ENCODE measurements at places on chromosomes 6 and 20. TPM values are rescaled to one million over a fixed set of nuclear protein-coding genes. Genes with fewer than 3 reads are reported as not detected.

The FAM209B gene
- not detected for polyA plus RNA-seq

DNA sequence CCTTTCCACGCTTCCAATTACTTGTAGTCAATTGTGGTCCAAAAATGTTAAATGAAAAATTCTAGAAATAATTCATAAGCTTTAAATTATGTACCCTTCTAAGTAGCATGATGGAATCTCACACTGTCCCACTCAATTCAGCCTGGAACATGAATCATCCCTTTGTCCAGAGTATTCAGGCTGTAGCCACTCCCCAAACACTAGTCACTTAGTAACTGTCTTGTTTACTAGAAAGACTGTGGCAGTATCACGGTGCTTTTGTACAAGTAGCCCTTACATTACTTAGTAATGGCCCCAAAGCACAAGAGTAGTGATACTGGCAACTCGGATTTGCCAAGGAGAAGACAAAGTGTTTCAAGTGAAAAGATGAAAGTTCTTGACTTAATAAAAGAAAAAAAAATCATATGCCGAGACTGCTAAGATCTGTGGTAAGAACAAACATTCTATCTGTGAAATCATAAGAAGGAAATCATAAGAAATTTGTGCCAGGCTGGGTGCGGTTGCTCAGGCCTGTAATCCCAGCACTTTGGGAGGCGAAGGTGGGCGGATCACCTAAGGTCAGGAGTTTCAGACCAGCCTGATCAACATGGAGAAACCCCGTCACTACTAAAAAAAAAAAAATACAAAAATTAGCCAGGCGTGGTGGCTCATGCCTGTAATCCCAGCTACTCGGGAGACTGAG, 168.5 kb upstream of the SIM1 start:
- peak overlapping the region; percentile 93 for H3K27ac ChIP-seq
- H3K4me3 ChIP-seq, result peak overlapping the region; percentile 11
- DNase-seq, result peak; percentile 96
- H3K27me3 ChIP-seq, result no peaks in the 10 kb centered on the region

DNA sequence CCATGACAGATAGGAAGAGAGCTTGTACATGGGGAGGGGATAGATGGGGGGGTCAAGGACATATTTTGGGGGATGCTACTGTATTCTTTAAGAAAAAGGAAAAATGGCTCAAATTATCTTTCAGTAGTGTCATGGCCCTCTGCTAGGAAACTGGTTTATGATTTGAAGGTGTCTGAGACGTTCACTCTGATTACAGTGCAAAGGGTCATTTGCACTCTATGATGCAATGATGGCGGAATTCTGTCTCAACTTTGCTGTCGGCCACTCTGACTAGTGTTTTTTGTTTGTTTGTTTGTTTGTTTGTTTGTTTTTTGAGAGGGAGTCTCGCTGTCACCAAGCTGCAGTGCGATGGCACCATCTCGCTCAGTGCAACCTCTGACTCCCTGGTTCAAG, 180.0 kb downstream of the SOX4 start:
- H3K4me1 ChIP-seq, result peaks cover 19% of the 10 kb centered on the region
- DNase-seq, result no peak
- H3K36me3 ChIP-seq, result no peaks in the 10 kb centered on the region
- no peak overlapping the region for H3K4me3 ChIP-seq

The TPBG gene
- 125 TPM for polyA plus RNA-seq

GRCh38 chr20:63009045-63009961, 2.5 kb upstream of the BHLHE23 start:
- no peak overlapping the region for H3K27ac ChIP-seq
- H3K27me3 ChIP-seq, result peaks cover 84% of the 10 kb centered on the region
- DNase-seq, result peak; percentile 80
- H3K36me3 ChIP-seq, result no peaks in the 10 kb centered on the region
- H3K4me1 ChIP-seq, result no peaks in the 10 kb centered on the region

GRCh38 chr6:13327691-13328075, 654 bp downstream of the TBC1D7 start:
- DNase-seq, result peak; percentile 33
- H3K27me3 ChIP-seq, result no peaks in the 10 kb centered on the region
- H3K36me3 ChIP-seq, result peaks cover 9% of the 10 kb centered on the region
- peak overlapping the region; percentile 92 for H3K4me3 ChIP-seq

The SLC17A5 gene
- polyA plus RNA-seq, result 20.1 TPM

The LGSN gene
- not detected for polyA plus RNA-seq

- DNase-seq, result no peak
- H3K27me3 ChIP-seq, result no peaks in the 10 kb centered on the region
- no peak overlapping the region for H3K27ac ChIP-seq
- peaks cover 10% of the 10 kb centered on the region for H3K4me1 ChIP-seq
- H3K36me3 ChIP-seq, result peaks cover 22% of the 10 kb centered on the region
Measured at GRCh38 chr6:157137501-157137900, 185.8 kb downstream of the TMEM242 start.

GRCh38 chr6:116298973-116299372, 19.2 kb upstream of the TSPYL1 start:
- no peak overlapping the region for H3K4me3 ChIP-seq
- DNase-seq, result no peak
- H3K36me3 ChIP-seq, result no peaks in the 10 kb centered on the region
- H3K27me3 ChIP-seq, result no peaks in the 10 kb centered on the region
- H3K27ac ChIP-seq, result no peak overlapping the region

- H3K36me3 ChIP-seq, result no peaks in the 10 kb centered on the region
- no peak overlapping the region for H3K27ac ChIP-seq
- peak; percentile 10 for DNase-seq
- peaks cover 11% of the 10 kb centered on the region for H3K4me1 ChIP-seq
- no peaks in the 10 kb centered on the region for H3K27me3 ChIP-seq
Measured at GRCh38 chr6:107066697-107067659, 39.0 kb downstream of the MTRES1 start.

DNA sequence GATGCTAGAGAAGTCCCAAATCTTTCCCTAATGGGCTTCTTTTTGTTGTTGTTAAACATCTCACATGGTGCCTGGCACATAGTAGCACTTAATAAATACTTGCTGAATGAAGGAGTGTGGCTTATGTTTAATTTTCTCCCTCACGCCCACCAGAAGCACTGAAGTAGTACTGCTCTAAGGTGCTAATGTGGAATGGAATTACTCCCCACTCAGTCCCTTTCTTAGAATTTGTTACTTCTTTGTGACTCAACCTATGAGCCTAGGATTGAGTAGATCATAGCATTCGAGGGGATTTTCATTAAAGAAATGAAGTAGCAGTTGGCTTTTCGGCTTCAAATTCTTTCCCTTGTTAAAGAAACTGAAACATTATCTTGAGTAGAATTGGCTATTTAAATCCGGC, 192.8 kb downstream of the CLIC5 start:
- no peaks in the 10 kb centered on the region for H3K4me1 ChIP-seq
- H3K4me3 ChIP-seq, result no peak overlapping the region
- H3K27me3 ChIP-seq, result no peaks in the 10 kb centered on the region
- DNase-seq, result no peak
- H3K27ac ChIP-seq, result no peak overlapping the region

- no peak overlapping the region for H3K27ac ChIP-seq
- H3K36me3 ChIP-seq, result peaks cover 23% of the 10 kb centered on the region
- H3K4me3 ChIP-seq, result no peak overlapping the region
Measured at GRCh38 chr6:158073776-158074175, 92.1 kb downstream of the SYNJ2 start.

The KHDC1L gene
- not detected for polyA plus RNA-seq

The ALDH8A1 gene
- not detected for polyA plus RNA-seq

DNA sequence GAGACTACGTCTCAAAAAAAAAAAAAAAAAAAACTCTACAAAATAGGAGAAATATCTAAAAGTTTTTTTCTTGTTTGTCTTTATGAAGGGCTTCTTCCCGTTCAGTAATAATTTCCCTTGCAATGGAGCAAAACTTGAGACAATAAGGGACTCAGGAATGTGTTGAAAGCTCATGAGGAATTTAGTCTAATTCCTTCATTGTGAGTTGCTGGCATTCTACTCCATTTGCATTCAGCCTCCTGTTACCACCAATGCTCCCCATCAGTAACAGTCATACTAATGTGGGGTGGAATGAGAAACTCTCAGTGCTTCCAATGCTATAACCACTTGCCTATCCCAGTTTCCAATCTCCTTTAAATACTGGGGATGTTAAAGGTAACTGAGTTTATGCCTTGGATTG, 576.7 kb upstream of the AGPAT4 start:
- DNase-seq, result peak; percentile 13
- no peak overlapping the region for H3K4me3 ChIP-seq
- H3K27me3 ChIP-seq, result no peaks in the 10 kb centered on the region
- H3K4me1 ChIP-seq, result no peaks in the 10 kb centered on the region
- no peak overlapping the region for H3K27ac ChIP-seq

The UNC5CL gene
- polyA plus RNA-seq, result not detected

DNA sequence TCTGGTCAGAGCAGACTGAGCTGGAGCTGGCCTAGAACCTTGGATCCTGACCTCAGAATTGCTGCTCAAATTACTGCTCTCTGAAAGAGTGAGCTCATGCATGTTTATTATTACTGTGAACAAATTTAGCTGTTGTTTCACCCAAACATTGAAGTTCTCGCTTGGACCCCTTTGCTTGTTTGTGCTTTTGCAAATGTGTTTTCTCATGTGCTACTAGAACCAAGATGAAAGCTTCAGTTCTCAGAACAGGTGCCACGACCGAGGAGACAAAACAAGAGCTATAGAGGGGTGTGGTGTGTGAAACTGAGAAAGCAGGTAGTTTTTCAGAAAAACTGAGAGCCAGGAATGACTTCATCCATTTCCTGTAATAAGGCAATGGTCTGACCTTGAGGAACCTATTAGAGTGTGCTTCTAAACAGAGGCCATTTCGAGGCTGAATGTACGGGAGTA, 50.0 kb upstream of the ESR1 start:
- DNase-seq, result no peak
- H3K27me3 ChIP-seq, result no peaks in the 10 kb centered on the region
- no peaks in the 10 kb centered on the region for H3K4me1 ChIP-seq

The LY6G6C gene
- not detected for polyA plus RNA-seq

- H3K4me1 ChIP-seq, result peaks cover 29% of the 10 kb centered on the region
- H3K4me3 ChIP-seq, result no peak overlapping the region
- no peak overlapping the region for H3K27ac ChIP-seq
- no peaks in the 10 kb centered on the region for H3K36me3 ChIP-seq
- H3K27me3 ChIP-seq, result no peaks in the 10 kb centered on the region
- DNase-seq, result no peak
Measured at GRCh38 chr20:57988828-57989227, 239.6 kb downstream of the ANKRD60 start.
